Activated naive CD4-positive, alpha-beta T cell treated with anti-CD3 and anti-CD28 coated beads for 36 hours (primary cell): ENCODE measurements at places on chromosomes 3 and 15. TPM values are rescaled to one million over a fixed set of nuclear protein-coding genes. Genes with fewer than 3 reads are reported as not detected.

Gene NUTM1
- not detected for total RNA-seq

Gene SELENOT
- 68.4 TPM for total RNA-seq

DNA sequence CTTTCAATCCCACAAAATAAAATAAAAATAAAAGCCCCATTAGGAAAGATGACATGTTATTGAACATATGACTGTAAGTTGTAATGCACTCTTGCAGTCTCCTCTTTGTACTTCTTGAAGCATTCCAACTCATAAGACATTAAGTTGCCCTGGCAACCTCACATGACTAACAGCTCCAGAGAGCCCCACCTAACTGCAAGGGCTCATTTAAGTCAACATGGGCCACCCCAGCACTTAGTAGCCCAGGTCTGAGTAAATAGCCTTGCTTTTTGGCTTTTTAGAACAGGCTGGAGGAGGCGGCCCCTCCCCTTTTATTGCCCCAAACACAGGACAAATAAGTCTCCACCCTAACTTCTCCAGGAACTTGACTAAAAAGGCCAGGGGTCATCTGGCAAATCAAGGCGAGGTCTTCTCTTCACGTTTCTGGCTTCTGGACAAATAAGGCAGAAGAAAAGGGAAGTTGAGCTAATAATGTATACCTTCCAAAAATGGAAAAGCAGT, 135.1 kb downstream of the TMCO5A start:
- peaks cover 62% of the 10 kb centered on the region for H3K27me3 ChIP-seq
- H3K27ac ChIP-seq = no peak overlapping the region
- peaks cover 34% of the 10 kb centered on the region for H3K4me1 ChIP-seq
- no peaks in the 10 kb centered on the region for H3K36me3 ChIP-seq

DNA sequence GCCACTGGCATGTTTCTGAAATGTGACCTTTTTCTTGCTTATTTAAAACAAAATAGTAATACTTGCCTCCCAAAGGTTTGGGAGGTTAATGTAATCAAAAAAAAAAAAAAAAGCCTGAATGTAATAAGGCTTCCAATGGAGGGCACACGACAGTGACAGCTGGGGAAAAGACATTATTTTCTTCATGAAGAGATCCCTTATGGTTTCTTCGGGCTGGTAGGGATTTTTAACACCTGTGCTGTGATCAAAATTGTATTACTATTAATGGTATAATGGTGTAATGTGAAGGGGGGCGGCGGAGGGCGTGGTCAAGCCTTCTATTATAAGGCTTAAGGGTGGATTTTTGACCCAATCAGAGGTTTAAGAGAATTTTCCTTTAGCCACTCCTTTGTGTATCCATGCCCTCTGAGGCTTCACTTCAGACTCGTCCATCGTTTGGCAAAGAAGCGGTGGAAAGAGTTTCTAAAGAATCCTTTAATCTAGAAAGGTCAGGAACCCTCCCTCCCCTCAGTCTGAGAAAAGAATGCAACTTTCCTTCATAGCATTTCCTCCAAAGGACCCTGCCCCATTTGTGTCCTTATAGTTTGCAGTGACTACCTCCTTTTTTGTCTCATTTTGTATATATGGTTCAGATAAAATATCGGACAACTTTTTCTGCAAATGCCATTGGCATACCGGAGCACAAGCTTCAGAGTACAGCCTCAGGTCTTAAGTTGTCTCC, 89.5 kb upstream of the CHD2 start:
- H3K4me3 ChIP-seq = peak overlapping the region; percentile 87
- DNase-seq = peak; percentile 82
- H3K36me3 ChIP-seq = peaks cover 6% of the 10 kb centered on the region
- H3K27me3 ChIP-seq = no peaks in the 10 kb centered on the region
- H3K27ac ChIP-seq = peak overlapping the region; percentile 99

GRCh38 chr3:57555306-57555705, 768 bp upstream of the PDE12 start:
- H3K36me3 ChIP-seq = peaks cover 23% of the 10 kb centered on the region
- no peaks in the 10 kb centered on the region for H3K27me3 ChIP-seq
- H3K4me3 ChIP-seq = peak overlapping the region; percentile 98
- H3K27ac ChIP-seq = peak overlapping the region; percentile 98

DNA sequence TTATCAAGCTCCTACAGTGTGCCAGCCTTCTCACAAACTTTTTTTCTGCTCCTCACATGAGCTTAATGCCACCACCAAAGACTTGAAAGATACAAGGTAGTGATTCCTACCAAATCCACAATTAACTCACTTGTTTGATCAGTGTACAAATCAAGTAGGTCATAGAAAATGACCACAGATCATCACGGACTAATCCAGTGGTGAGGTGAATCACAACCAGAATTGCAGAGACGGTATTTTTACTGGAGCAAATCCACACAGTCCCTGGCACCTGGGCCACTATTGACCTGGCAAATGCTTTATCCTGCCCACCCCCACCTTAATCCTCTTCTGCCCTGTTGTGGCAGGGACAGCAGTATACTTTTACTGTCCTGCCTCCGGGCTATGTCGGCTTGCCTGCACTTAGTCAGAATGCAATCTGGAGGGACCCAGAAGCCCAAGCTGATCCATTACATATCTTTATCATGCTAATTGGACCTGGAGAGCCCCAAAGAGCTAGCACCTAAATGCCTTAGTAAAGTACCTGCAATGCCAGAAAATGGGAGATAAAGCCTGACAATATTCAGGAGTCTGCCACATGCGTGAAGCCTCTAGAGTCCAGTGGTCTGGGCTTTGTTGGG, 83.9 kb upstream of the CDV3 start:
- no peak overlapping the region for H3K4me3 ChIP-seq

DNA sequence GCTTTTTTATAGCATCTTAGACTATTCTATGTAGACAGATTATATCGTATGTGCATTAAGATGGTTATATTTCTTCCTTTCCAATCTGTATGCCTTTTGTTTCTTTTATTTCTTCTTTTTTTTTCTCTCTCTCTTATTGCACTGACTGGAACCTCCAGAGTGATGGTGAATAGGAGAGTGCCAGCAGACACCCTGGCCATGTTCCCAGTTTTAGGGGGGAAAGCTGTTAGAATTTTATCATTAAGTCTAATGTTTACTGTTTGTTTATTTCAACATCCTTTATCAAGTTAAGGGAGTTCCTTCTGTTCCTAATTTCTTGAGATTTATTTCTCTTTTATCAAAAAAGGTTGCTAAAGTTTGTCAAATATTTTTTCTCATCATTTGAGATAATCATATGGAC, 116.6 kb upstream of the LRTM1 start:
- H3K4me3 ChIP-seq = no peak overlapping the region
- H3K4me1 ChIP-seq = no peaks in the 10 kb centered on the region
- no peak for DNase-seq
- no peaks in the 10 kb centered on the region for H3K36me3 ChIP-seq
- H3K27ac ChIP-seq = no peak overlapping the region
